ENCODE measurements at places on chromosomes 4 and X.

- no peak for DNase-seq
Measured at GRCh38 chrX:56797574-56798338, 68.7 kb downstream of the NBDY start.

DNA sequence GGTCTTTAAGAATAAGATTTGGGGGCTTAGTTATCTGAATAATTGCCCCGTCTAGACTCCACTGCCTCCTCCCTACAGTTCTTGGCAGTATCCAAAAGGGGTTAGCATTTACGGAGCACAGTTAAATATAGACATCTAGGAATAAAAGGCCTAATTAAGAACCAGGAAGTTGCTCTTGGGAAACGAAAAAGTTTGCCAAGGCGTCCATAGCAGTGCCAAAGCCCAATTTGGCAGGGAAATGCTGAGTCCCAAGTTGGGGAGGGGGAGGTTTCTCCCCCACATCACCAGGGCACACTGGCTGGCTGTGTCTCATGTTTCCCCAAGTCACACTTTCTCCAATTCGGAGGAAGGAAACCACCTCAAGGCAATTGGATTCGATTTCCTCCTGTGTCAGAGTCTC is 338.7 kb downstream of the FBXW7 start:
- no peak for DNase-seq

DNA sequence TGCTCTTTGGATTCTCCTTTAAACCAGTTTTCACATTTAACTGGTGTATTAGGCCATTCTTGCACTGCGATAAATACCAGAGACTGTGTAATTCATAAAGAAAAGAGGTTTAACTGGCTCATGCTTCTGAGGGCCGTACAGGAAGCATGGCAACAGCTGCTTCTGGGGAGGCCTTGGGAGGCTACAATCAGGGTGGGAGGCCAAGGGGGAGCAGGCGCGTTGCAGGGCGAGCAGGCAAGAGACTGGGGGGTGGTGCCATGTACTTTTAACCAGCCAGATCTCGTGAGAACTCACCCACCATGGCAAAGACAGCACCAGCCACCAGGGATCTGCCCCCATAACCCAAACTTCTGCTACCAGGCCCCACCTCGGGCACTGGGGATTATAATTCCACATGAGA is 38.1 kb downstream of the RNF212 start:
- no peak for DNase-seq

GRCh38 chrX:56576721-56577120 is 13.3 kb downstream of the UBQLN2 start:
- no peak for DNase-seq

DNA sequence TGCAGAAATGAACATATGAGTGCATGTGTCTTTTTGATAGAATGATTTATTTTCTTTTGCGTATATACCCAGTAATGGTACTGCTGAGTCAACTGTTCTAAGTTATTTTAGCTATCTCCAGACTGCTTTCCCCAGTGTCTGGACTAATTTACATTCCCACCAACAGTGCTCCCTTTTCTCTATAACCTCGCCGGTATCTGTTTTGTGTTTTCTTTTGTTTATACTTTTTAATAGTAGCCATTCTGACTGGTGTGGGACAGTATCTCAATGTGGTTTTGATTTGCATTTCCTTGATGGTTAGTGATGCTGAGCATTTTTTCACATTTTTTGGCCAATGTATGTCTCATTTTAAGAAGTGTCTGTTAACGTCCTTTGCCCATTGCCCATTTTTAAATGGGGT is 218.6 kb upstream of the KCNIP4 start:
- no peak for DNase-seq
